ENCODE measurements at places on chromosomes 11 and 22.
A peak's percentile ranks its signal among the peaks of the same experiment; 100 is the strongest.

GRCh38 chr11:43498561-43498960 lies 139.8 kb downstream of the TTC17 start:
- DNase-seq = no peak

GRCh38 chr11:2927851-2928604 lies 1.2 kb downstream of the PHLDA2 start:
- no peak for DNase-seq

DNA sequence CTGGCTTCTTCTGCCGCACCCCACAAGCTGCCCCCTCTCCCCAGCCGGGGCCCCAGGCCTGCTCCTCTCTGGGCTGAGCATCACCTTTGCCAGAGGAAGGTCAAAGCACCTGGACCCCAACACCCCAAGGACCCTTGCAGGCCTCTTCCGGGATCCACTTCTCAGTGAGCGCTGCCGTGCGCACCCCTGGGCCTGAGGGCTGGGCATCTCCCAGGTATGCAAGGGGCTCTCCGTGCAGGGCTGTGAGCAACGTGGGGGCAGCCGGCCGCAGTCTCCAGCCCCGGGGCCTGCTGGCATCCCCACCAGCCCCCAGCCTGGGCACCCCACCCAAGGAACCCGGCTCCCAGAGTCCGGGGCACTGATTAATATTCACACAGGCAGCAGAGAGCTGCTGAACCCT lies 64.0 kb downstream of the BRD1 start:
- peak; percentile 50 for DNase-seq

- DNase-seq = peak; percentile 27
Measured at GRCh38 chr22:49274754-49275380, 552.8 kb downstream of the BRD1 start.

- peak; percentile 28 for DNase-seq
Measured at GRCh38 chr22:48866906-48867681, 960.6 kb downstream of the BRD1 start.

- DNase-seq = no peak
Measured at GRCh38 chr11:120270386-120270785, 30.4 kb downstream of the POU2F3 start.

All from activated effector memory CD4-positive, alpha-beta T cell treated with anti-CD3 and anti-CD28 coated beads, Interleukin-2, amount 50 U/mL, for 16 hours (primary cell).